ENCODE measurements at places on chromosomes 12 and 14.
A peak's percentile ranks its signal among the peaks of the same experiment; 100 is the strongest.

GRCh38 chr14:52917735-52918134 lies 33.1 kb downstream of the FERMT2 start:
- no peak for DNase-seq

DNA sequence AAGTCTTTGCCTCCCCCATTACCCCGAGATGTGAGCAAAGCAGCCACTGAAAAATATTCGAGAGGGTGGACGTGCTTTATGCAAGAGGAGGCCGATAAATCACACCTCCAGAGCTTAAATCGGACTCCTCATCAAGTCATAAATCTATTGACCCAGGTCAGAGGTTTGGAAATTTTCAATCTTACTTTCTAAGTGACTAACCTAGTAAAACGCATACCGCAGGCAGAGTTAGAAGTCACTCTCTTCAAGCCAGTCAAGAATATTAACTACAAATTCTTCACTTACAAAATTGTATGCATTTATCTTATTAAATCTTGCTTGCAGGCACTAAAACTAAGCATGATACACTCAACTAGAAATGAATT lies 34.9 kb downstream of the GPHB5 start:
- DNase-seq = no peak

DNA sequence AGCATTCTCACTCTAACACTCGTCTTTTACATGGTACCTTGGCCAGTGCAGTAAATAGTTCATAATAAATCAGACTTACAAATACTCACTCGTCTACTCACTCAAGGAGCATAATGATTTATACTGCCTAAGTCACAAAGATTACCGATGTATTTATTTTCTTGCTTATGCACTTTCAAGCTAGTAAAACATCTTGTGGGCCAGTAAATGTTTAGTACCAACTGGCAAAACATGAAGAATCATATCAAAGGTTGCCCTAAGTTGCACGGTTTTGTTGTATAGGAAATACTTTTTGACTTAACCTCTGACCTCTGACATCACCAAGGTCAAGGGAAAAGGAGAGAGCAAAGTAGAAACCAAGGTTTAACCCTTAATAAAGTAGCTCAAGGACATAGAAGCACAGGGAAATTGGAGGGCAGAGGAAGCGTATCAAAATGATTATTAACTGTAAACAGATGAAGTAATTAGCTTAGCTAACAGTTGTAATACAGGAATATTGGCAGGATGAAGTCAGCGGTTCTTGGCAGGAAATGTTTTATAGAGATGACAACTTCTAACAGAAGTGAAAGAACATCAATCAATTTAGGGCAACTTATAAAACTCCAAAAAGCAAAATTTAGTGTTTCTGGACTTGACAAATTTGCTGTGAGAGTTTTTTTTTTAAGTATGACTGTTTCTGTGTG lies 131.9 kb downstream of the HMGA2 start:
- DNase-seq = peak; percentile 73

DNA sequence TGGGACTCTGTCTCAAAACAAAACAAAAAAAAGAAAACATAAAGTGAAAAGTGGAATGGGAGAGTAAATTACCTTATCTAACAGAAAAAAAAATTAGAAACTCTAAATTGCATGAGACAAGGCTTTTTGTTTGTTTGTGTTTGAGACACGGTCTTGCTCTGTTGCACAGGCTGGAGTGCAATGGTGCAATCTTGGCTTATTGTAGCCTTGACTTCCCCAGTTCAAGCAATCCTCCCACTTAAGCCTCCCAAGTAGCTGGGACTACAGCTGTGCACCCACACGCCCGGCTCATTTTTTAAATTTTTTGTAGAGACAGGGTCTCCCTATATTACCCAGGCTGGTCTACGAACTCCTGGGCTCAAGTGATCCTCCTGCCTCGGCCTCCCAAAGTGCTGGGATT lies 17.9 kb upstream of the FBXO34 start:
- DNase-seq = no peak

GRCh38 chr14:94345344-94346064 lies 22.4 kb upstream of the SERPINA6 start:
- no peak for DNase-seq

Measured in lung (tissue), 17 donors.